ENCODE measurements at places on chromosomes 1 and 21.

DNA sequence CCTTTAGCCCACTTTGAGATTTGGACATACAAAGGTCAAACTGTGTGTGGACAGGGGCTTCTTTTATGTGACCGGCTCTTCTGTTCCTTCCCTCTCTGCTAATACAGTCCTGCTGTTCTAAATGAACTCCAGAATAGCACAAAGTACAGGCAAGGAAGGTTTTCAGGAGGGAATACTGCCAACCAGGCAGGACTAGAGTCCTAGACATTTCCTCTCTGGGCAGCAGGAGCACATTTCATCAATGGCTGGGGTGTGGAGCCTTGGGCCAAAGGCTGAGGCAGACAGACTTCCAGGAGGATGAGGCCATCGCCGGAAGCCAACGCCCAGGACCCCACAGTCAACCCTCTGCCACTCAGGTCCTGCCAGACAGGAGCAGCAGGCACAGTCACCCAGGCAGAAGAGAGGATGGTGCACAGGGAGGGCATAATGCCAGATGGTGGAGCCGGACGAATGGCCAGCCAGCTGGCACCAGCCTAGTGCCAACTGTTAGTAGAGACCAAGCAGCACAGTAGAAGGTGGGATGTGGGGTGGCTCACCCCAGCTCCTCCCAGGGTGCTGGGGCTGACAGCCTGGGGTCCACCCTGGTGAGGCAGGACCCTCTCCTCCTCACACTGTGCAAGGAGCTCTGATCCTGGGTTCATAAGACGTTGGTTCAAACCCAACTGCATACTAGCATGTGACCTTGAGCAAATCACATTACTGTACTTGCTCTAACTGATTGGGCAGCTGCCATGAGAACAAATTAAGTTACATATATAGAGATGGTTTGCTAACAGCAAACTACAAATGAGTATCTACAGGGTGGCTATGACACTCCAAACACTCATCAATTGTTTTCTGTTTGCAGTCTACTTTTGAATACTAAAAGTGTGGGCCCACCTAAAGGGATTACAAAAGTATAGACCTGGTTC, 410.7 kb downstream of the SIPA1L2 start:
- no peak overlapping the region for H3K4me3 ChIP-seq
- H3K27me3 ChIP-seq, result no peaks in the 10 kb centered on the region
- DNase-seq, result no peak
- H3K4me1 ChIP-seq, result peaks cover 9% of the 10 kb centered on the region
- H3K27ac ChIP-seq, result no peak overlapping the region

- H3K4me3 ChIP-seq, result no peak overlapping the region
- H3K4me1 ChIP-seq, result no peaks in the 10 kb centered on the region
- H3K27me3 ChIP-seq, result no peaks in the 10 kb centered on the region
- DNase-seq, result no peak
Measured at GRCh38 chr1:207935166-207935583, 24.2 kb upstream of the CD34 start.

DNA sequence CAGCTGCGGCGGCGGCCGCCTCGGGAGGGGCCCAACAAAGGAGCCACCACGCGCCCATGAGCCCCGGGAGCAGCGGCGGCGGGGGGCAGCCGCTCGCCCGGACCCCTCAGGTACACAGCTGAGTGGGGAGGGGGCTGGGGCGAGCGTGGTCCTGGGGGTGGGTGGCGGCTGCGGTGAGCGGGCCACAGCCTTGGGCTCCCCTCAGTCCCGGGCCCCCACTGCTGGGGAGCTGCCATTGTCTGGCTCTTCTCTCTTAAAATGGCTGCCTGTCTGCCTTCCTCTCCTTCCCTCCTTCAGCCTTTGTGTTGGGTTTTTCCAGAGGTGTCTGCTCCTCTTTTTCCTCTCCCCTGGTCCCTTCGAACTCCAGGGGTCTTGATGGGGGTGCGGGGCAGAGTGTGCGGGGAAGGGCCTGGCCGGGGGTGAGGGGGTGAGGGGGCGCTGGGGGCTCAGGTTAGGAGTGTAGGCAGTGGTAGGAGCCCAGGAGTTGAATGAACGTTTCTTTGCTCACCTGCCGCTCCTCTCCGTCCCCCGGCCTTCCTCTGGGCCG, 1.7 kb downstream of the ARID1A start:
- peaks cover 2% of the 10 kb centered on the region for H3K36me3 ChIP-seq
- H3K27ac ChIP-seq, result peak overlapping the region; percentile 76
- peak overlapping the region; percentile 55 for H3K4me3 ChIP-seq
- H3K4me1 ChIP-seq, result peaks cover 65% of the 10 kb centered on the region
- no peak for DNase-seq

- no peak for DNase-seq
- H3K27ac ChIP-seq, result no peak overlapping the region
- no peaks in the 10 kb centered on the region for H3K4me1 ChIP-seq
- H3K4me3 ChIP-seq, result no peak overlapping the region
- H3K36me3 ChIP-seq, result no peaks in the 10 kb centered on the region
Measured at GRCh38 chr1:29500041-29500440, 263.7 kb downstream of the PTPRU start.

- H3K4me3 ChIP-seq, result no peak overlapping the region
- H3K27ac ChIP-seq, result no peak overlapping the region
- H3K4me1 ChIP-seq, result no peaks in the 10 kb centered on the region
- H3K36me3 ChIP-seq, result no peaks in the 10 kb centered on the region
Measured at GRCh38 chr1:192901500-192901899, 92.7 kb downstream of the RGS2 start.

- no peak for DNase-seq
- no peak overlapping the region for H3K4me3 ChIP-seq
- H3K27ac ChIP-seq, result no peak overlapping the region
- no peaks in the 10 kb centered on the region for H3K27me3 ChIP-seq
- peaks cover 25% of the 10 kb centered on the region for H3K36me3 ChIP-seq
Measured at GRCh38 chr1:25985670-25986069, 12.2 kb downstream of the PAFAH2 start.

GRCh38 chr1:9475061-9475627, 64.1 kb upstream of the SLC25A33 start:
- no peak overlapping the region for H3K27ac ChIP-seq
- H3K4me3 ChIP-seq, result no peak overlapping the region

- no peaks in the 10 kb centered on the region for H3K27me3 ChIP-seq
- no peaks in the 10 kb centered on the region for H3K36me3 ChIP-seq
- no peak overlapping the region for H3K27ac ChIP-seq
- no peak for DNase-seq
Measured at GRCh38 chr21:34593423-34593822, 21.5 kb downstream of the RCAN1 start.

DNA sequence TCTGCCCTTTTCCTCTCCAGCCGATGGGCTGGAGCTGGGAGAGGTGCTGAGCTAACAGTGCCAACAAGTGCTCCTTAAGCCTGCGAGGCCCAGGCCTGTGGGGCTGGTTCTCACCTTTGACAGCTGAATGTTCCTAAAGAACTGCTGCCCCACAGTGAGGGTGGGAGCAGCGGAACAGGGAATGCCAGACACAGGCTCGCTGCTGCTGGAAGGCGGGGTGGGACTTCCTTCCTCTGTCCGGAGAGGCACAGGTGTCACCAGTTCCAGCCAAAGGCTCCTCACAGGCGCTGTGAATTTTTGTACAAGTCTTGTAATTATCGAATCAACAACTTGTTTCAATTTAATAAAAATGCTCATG, 47.1 kb downstream of the COQ8A start:
- H3K27me3 ChIP-seq, result no peaks in the 10 kb centered on the region
- peaks cover 8% of the 10 kb centered on the region for H3K36me3 ChIP-seq
- H3K27ac ChIP-seq, result no peak overlapping the region
- peaks cover 18% of the 10 kb centered on the region for H3K4me1 ChIP-seq
- no peak for DNase-seq

DNA sequence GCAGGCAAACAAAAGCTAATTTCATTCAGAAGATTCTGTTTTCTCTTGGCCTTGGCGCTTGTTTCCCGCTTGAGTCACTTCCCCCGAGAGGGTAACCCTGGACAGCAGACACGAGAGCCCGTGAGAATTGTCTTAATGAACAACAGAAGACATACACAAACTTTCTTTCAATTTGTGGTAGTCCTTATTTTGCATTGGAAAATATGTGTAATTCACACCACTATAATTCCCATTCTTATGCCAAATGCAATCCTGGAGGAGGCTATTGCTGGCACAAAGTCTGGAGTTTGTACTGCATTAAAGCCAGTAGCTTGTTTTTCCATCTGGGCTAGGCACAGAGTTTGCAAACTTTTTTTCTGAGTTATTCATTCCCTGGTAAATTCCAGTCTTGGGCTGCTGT, 109.8 kb upstream of the IVNS1ABP start:
- H3K4me3 ChIP-seq, result no peak overlapping the region
- no peaks in the 10 kb centered on the region for H3K4me1 ChIP-seq
- no peak for DNase-seq
- H3K27ac ChIP-seq, result no peak overlapping the region
- H3K36me3 ChIP-seq, result no peaks in the 10 kb centered on the region
- H3K27me3 ChIP-seq, result no peaks in the 10 kb centered on the region

- H3K36me3 ChIP-seq, result no peaks in the 10 kb centered on the region
- no peaks in the 10 kb centered on the region for H3K4me1 ChIP-seq
- H3K4me3 ChIP-seq, result no peak overlapping the region
- no peak for DNase-seq
Measured at GRCh38 chr1:42214447-42214871, 49.9 kb upstream of the GUCA2A start.

DNA sequence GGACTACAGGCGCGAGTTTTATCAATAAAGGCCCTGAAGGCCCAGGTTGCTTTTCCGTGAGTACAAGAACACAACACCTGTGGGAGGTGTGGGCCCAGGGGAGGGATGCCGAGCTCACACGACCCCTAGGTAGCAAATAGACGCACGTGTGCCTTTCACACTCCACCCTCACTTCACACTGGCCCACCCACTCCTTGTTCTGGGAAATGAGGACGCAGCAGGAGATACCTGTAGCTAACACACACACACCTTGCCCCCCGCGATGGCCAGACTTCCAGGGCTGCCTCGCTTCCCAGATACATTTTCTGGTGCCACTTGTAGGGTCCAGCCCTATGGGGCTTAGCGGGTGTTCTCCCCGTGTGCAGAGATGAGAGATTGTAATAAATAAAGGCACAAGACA, 4.3 kb upstream of the CCDC27 start:
- no peak overlapping the region for H3K27ac ChIP-seq
- no peaks in the 10 kb centered on the region for H3K27me3 ChIP-seq
- DNase-seq, result no peak
- H3K4me1 ChIP-seq, result peaks cover 17% of the 10 kb centered on the region

GRCh38 chr1:41379738-41380130, 18.5 kb downstream of the FOXO6 start:
- no peak for DNase-seq
- H3K4me1 ChIP-seq, result peaks cover 20% of the 10 kb centered on the region
- H3K4me3 ChIP-seq, result no peak overlapping the region
- no peaks in the 10 kb centered on the region for H3K36me3 ChIP-seq
- H3K27me3 ChIP-seq, result peaks cover 6% of the 10 kb centered on the region
- H3K27ac ChIP-seq, result no peak overlapping the region

DNA sequence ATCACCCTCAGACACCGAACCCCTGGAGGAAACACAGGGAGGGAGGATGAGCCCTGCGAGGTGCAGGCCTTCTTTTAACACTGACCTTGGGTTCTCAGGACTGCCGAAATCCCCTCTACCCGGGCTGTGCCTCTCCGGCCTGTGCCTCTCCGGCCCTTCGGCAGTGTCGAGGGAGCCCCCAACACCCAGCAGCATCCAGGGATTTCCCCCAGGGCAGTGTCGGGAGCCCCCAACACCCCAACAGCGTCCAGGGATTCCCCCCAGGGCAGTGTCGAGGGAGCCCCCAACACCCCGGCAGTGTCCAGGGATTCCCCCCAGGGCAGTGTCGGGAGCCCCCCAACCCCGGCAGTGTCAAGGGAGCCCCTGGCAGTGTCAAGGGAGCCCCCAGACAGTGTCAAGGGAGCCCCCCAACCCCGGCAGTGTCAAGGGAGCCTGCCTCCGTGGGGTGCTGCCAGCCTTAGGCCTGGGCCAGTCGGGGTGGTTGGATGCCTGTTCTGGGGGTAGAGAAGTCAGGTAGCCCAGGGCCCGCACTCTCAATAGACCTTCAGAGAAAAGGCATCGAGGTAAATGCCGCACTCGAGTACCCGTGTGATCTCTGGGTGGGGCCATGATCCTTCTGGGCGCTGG, 57.5 kb downstream of the PRKCZ start:
- no peak overlapping the region for H3K4me3 ChIP-seq
- DNase-seq, result no peak
- H3K27ac ChIP-seq, result no peak overlapping the region
- no peaks in the 10 kb centered on the region for H3K36me3 ChIP-seq

DNA sequence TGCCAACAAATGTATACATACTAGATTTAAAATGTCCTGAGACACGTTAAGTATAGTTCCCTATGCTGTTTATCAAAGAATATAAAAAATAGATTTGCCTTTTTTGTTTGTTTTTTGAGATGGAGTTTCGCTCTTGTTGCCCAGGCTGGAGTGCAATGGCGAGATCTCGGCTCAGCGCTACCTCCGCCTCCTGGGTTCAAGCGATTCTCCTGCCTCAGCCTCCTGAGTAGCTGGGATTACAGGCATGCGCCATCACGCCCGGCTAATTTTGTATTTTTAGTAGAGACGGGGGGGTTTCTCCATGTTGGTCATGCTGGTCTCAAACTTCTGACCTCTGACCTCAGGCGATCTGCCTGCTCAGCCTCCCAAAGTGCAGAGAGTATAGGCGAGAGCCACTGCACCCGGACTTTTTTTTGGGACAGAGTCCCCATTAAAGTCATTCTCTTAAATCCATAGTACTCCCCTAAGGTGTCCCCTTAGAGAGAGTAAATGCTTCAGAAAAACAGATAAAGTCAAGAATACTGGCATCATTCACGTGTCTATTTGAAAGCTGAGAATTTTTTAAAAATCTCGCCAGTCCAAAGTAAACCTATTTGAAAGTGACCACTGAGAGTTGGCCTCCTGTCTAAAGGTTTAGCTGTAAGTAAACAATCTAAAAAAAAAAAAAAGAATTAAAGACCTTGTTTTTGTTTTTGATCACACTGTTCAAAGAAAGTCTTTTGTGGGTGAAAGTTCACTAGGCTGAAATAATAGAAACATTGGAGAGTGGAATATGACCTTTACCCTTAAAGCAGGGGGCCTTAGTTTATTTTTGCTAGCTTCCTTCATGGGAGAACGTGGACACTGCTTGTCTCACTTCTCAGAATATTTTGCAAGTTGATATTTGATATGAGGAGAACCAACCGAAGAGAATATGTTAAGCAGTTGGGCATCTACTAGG, 48.0 kb upstream of the SLC16A1 start:
- H3K27ac ChIP-seq, result no peak overlapping the region
- no peak overlapping the region for H3K4me3 ChIP-seq
- H3K4me1 ChIP-seq, result no peaks in the 10 kb centered on the region
- DNase-seq, result no peak
- H3K27me3 ChIP-seq, result no peaks in the 10 kb centered on the region

DNA sequence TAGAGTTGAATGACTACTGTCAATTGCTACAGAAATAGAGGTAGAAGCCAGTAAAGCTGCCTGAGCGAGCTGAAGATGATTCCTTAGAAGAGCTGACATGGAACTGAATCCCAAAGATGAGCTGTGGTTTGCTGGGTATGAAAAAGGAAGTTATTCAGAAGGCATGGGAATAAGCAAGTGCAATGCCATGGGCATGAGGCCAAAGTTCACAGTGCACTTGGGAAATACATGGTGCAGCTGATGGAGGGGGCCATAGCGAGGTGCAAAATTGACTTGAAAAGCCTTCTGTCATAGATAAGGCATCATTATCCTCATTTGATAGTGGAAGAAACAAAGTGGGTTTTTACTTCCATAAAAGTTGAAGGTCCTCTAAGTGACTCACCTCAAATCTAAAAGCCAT, 88.6 kb downstream of the NEK7 start:
- no peak overlapping the region for H3K27ac ChIP-seq
- H3K4me1 ChIP-seq, result no peaks in the 10 kb centered on the region
